ENCODE measurements at places on chromosomes 5 and 9.

GRCh38 chr9:65432722-65433323, 147.8 kb upstream of the FOXD4L5 start:
- DNase-seq: no peak

- no peak for DNase-seq
Measured at GRCh38 chr5:168341178-168341577, 49.7 kb downstream of the WWC1 start.

DNA sequence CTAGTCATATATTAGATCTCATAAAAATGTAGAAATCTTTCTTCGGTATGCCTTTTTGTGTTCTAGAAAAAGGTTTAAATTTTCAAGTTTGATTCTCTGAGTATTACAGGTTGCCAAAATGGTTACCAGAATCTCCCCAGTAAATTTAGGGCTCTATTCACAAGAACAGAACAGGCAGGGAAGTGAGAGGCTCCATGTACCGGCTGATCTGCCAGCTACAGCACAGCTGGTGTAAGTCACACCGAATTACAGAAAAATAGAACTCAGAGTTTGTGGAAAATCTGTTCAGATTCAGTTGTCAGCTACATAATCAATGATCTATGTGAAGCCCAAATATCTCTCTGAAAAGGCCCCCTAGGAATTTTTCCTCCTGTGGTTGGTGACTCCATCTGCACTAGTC, 10.5 kb downstream of the FAM81B start:
- no peak for DNase-seq

DNA sequence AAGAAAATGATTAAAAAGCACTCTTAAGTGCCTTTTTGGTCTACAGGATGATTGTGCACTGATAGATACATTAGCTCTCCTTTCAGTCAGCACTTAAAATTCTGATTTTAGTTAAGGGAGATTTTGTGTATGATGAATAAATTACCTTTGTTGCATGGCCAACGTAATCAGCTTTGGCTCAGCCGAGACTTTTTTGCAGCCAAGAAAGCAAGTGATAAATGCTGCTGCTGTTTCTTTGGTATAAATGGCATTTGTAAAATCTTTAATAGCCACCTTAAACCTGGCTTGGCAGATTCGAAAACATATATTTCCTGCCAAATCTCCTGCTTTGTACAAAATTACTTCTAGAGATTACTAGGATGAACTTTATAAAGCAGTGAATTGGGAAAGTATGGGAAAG, 147.7 kb downstream of the DCP2 start:
- DNase-seq: no peak

DNA sequence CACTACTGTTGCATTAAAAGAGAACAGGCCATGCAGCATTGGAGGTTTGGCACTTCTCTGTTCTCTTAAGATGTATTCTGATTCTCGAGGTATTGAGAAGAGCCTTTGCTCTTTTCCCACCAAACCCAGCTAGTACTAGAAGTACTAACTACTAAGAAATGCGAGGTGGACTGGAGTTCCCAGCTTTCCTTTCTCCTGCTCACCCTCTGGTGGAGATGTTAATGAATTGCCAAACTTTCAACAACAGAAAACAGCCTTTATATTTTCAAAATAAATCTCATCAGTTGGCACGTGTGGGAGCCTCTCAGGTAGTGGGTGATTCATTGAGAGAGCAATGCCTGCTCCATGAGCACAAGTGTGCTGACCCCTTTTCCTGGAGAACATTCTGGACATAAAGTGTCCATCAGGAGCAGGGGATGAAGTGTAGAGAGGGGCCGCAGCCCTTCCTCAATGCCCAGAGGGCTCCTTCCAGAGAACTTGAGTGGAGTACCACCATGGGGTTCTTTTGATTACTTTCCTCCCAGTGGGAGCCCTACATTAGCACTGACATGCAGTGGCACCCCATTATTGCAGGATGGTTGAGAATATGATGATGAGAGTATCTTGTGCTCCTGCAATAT, 45.7 kb downstream of the TMEM174 start:
- no peak for DNase-seq

DNA sequence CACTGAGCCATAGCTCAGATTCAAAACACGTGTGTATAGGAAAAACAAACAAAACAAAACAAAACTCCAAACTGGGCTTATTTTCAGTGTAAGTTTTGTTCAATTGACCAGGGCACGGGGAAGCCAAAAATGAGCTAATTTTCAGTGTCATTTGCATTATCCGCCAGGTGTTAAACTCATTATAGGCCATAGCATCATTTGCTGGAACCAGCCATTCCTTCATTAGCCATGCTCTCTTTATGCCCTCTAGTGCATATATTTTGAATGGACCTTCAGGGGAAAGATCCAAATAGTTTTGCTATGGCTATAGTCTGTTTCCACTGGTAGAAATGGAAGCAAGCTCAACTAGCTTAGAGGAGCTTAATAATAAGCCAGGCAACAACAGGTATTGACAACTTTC, 1205.2 kb upstream of the DMAC1 start:
- DNase-seq: no peak

- no peak for DNase-seq
Measured at GRCh38 chr9:98958271-98958984, 14.7 kb downstream of the COL15A1 start.

DNA sequence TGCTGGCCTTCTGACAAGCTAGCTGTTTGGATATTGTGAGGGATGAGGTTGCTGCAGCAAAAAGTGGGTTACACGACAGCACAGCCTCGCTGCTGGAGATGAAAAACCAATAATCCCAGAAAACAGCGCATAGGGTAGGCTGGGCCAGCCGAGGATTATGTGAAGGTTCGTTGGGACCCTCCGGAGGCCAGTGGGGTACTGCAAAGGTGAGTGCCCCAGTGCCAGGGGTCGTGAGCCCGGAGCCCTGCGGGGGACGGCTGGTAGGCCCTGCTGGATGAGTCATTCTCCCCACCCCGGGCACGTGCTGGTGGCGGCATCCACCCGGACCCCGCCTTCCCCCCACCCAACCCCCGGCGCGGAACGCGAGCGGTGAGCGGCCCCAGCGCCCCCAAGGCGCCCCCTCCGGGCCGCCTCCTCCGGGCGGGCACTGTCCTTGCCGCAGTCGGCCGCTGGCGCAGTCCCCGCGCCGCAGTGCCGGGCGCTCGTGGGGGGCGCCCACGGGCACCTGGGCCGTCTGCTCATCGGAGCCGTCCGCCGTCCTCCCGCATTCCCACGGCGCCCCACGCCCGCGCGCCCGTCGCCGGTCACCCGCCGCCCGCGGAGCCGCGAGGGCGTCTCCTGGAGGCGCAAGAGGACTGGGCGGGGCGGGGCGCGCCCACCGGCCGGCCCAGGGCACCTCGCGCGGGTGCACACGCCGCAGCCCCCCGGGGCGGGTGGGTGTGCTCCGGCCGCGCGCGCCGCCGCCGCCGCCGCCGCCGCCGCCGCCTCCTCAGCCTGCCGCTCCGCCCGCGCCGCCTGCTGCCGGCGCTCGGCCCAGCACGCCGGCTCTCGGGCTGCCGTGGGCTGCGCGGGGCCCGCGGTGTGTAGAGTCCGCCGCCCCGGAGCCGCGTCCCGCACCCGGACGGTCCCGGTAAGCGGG, at the start of gene PHF24:
Gene PHF24 (plus strand): TSS at position 794 of the 919 bp plus-strand sequence. CDS start 13,014 bp downstream, outside the sequence.
- DNase-seq: no peak

Measured in NCI-H2171 (cell line).